RPMI8226 (cell line): ENCODE measurements at places on chromosomes 13 and 19.

GRCh38 chr13:90171649-90172048 is 1175.8 kb upstream of the MIR17HG start:
- DNase-seq = no peak

DNA sequence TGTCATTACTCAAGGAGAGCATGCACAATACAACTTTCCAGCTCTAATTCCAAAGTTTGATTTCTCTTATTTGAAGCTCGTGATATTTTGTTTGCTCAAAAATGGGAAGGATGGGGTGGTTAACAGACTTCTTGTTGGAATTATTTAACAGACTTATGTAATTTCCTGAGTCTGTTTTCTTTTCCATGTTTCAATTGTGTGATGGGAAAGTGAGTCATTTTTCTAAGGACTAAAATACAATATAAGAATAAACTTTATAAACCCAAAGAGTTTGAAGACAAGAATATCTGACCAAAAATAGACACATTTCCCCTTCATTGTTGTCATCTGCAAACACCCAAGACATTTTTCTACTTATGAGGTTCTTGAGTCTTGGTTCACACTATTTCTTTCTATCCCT is 211.8 kb upstream of the SLITRK5 start:
- DNase-seq = no peak

DNA sequence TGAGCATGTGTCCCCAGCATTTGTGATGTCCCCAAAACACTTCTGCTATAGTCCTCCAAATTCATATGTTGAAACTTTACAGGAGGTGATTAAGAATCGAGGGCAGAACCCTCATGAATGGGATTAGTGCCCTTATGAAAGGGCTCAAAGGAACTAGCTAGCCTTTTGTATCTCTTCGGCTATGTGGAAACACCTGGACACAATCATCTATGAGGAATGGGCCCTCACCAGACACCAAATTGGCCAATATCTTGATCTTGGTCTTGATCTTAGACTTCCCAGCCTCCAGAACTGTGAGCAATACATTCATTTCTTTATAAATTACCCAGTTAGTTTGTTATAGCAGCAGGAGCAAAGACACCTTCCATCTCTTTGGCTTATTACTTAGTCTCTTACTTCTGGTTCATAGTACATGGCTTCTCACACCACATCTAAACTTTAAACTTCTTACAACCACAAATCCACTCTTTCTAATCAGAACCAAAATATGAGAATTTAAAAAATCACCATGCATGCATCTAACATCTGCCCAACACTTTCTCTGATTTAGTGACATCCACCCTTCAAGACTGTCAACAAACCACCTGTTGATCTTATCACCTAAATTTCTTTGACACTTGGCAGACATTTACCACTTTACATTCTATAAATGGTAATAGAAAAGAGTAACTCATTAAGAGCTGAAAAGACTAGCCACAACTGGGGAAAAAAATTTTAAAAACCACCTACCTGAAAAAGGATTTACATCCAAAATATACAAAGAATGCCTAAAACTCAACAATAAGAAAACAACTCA is 6.7 kb upstream of the SERPINE3 start:
- no peak for DNase-seq

GRCh38 chr19:49145573-49146407 is 9.4 kb downstream of the HRC start:
- peak; percentile 73 for DNase-seq

GRCh38 chr19:3314962-3315675 is 51.3 kb upstream of the NFIC start:
- DNase-seq = no peak

DNA sequence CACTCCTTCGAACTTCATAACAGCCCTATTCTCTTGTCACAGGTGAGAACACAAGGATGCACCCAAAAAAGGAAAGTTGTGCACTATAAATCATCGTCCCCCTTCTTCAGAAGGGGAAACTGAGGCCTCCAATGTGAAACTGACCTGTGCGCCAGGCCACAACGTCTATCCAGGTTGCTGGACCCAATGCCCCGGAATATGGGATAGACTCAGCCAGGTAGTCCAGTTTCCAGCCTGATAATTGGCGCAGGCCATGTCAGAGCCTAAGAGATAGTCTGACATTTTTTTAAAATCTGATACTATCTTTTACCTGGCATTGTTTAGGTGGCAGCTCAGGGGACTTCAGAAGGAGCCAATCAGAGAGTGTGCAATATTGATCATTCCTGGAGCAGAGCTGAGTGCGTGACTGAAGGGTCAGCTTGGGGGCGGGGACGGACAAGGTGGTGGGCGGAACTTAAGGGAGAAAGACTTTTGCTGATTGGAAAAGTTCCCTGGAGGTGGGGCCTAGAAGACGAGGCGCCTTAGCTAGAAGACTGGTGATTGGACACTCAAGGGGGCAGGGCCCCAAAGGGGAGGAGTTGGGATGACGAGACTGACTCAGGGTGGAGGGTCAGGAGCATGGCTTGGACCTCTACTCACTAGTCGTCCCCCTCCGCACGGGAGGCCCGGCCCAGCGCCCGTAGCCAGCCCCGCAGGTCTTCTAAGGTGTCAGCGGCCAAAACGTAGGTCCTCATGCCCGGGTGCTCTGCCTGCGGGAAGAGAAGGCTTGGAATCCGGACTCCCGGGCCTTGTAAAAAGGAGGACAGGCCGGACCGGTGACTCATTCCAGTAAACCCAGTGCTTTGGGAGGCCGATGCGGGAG is 8.5 kb downstream of the PLEKHA4 start:
- no peak for DNase-seq

DNA sequence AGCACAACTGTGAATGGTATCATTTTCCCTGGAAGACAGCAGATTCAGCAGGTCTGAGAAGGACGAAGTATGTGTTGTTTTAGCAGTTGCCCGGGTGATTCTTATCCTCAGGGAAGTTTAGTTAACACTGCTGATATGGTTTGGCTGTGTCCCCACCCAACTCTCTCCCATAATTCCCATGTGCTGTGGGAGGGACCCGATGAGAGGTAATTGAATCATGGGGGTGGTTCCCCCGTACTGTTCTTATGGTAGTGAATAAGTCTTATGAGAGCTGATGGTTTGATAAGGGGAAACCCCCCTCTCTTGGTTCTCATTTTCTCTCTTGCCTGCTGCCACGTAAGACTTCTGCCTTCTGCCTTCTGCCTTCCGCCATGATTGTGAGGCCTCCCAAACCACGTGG is 81.0 kb upstream of the UBAC2 start:
- no peak for DNase-seq

GRCh38 chr19:30225676-30226463 is 146.3 kb upstream of the ZNF536 start:
- no peak for DNase-seq
